Fibroblast of the conjunctiva (primary cell): ENCODE measurements at places on chromosomes 2 and 18.

- peak; percentile 90 for DNase-seq
Observed at GRCh38 chr2:28583899-28584553, 88.2 kb downstream of the PLB1 start.

DNA sequence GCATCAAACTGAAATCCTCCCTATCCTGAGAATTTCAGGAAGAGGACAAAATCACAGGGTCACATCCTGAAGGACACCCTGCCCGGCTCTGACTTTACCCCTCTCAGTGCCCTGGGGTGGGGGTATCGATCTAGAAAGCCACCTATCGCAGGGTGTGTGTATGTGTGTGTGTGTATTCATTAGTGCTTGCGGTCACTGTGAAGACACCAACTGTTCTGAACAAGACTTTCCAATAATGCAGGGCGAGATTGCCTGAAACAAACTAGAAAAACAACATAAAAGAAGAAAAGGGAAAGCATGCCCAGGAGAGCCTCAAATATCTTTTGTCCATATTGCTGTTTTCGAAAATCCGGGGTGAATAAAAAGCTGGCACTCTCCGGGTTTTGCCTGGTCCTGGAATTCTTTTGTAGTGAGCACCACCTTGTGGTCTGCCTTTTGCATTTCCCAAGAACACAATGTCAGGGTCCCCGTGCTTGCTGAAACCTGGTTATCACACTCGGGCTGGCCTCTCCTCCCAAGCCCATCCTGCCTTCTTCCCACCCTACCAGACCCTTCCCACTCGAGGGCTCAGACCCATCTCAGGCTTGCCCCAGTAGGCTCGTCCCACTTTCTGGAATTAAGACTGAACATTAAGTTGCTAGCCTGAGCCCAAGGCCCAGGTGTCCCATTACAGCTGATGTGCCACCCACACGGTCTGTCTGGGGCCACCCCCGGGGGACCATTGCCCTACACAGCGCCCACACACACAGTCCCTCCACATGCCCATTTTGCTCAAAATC, 25.0 kb upstream of the COPS8 start:
- peak; percentile 70 for DNase-seq

DNA sequence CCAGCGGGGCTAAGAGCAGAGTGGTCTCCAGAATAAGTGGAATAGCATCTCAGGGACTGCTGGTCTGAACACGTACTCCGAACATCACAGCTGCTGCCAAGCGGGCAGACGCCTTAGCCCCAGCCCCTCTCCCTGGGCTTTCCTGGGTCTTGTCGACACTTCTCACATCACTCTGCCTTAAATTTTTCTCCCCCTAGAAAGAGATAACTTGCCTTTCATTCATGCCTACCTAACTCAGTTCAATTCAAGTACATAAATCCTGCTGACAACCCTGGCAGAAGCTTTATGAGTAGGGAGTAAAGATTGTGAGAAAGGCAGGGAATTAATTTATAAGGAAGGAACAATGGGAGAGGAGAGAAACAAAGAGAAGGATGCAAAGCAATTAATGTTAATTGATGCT, 202.9 kb upstream of the TNP1 start:
- no peak for DNase-seq

DNA sequence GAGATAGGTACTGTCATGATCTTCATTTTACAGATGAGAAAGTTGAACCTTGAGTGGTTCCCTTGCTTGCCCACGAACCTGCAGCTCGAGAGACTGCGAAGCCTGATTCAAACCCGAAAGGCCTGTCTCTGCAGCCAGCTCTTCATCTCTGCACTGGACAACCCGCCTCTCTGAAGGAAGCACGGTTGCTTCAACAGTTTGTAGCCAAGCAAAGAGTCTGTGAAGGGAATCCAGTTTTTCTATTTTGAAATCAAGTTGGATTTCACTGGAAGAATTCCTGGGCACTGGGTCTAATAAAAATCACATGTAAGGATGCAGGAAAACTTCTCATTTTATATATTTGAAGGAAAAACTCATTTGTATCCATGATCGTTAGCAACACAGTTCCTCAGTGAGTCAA, 21.3 kb upstream of the ICOS start:
- DNase-seq: no peak

DNA sequence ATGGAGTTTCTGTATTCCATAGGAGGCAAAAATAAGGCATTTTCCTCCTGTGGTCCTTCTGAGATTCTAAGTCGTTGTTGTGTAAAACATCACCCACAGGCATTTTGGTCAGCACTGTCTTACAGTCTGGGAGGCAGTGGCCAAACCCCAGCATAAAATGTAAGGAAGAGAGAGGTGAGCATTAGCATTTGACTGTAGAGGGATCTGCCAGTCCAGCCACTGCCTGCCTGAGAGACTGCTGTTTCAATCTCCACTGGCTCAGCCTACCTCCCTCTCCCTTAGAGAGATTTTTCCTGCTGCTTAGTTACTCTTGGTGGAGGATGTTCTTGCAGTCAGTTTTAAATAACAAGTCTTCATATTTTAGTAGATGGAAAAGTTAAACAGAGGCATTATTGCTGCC, 77.0 kb downstream of the ARHGEF33 start:
- DNase-seq: no peak

- no peak for DNase-seq
Observed at GRCh38 chr2:168948621-168949212, 47.6 kb downstream of the G6PC2 start.

DNA sequence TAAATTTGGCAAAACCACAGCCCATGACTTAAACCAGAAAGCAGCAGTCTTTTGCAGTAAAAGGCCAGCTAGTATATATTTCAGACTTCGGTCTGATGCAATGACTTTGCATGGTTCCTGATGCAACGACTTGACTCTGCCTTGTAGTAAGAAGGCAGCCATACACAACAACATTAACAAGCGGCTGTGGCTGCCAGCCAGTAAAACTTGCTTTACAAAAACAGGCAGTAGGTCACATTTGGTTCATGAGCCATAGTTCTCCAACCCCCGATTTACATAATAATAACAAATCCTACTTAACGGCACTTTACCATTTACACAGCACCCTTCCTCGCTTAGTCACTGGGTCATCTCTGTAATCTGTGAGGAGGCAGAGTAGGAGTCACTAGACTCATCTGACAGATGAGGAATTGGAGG, 410.3 kb downstream of the LRATD1 start:
- DNase-seq: peak; percentile 80

- DNase-seq: no peak
Observed at GRCh38 chr2:75202359-75202758, 3.0 kb upstream of the TACR1 start.

- no peak for DNase-seq
Observed at GRCh38 chr2:64904413-64905329, 84.5 kb upstream of the SLC1A4 start.

DNA sequence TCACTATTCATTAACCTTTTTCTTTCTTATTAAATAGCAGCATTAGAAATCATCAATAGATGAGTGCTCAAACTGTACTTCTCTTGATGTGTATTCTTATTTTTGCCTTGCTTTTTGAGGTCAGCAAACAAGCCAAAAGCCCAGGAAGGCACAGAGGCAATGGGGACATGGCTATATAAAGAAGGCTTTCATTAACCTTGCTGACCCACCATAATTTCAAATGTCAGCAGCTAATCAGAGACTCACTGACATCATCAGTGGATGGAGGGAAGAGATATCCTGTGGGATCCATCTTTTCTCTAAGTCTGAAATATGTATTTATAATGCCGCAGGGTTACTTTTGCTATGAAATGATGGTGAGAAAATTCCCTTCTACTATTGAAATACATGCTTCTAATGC, 1162.8 kb upstream of the ACVR2A start:
- DNase-seq: no peak
